ENCODE measurements at places on chromosomes 7 and 10.

- no peak for DNase-seq
Observed at GRCh38 chr10:92688927-92689662, 660 bp upstream of the HHEX start.

DNA sequence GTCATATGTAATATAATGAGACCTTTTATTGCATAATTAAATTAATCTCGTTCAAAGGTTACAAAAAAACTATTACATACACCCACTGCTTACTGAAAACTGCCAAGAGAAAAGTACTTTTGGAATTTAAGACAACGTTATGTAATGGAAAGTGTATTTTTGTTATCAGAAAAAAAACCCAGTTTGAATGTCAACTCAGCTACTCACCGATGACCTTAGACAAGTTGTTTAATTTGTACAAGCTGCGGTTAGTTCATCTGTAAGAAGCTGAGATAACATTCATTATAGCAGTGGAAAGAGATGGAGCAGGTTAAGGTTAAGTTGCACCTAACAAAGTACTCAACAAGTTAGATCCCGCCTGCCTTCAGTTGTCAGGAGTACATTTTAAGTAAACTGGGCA lies 1.1 kb downstream of the PSMA2 start:
- no peak for DNase-seq

GRCh38 chr7:92695308-92696261 lies 105.4 kb upstream of the FAM133B start:
- no peak for DNase-seq

GRCh38 chr7:55546814-55547213 lies 25.5 kb downstream of the VOPP1 start:
- DNase-seq = no peak

GRCh38 chr7:137695942-137696341 lies 150.8 kb downstream of the DGKI start:
- no peak for DNase-seq

- DNase-seq = no peak
Observed at GRCh38 chr10:69375307-69376151, 41.2 kb downstream of the TACR2 start.

GRCh38 chr7:87574630-87575029 lies 26.1 kb downstream of the ABCB1 start:
- DNase-seq = no peak
